NCI-H1105 treated with DMSO at 0.1 percent for 48 hours (cell line): ENCODE measurements at places on chromosomes 16 and 17.
A peak's percentile ranks its signal among the peaks of the same experiment; 100 is the strongest.

GRCh38 chr16:65012357-65012756 is 109.5 kb downstream of the CDH11 start:
- DNase-seq = no peak

- no peak for DNase-seq
Observed at GRCh38 chr17:21169496-21169895, 42.7 kb downstream of the DHRS7B start.

DNA sequence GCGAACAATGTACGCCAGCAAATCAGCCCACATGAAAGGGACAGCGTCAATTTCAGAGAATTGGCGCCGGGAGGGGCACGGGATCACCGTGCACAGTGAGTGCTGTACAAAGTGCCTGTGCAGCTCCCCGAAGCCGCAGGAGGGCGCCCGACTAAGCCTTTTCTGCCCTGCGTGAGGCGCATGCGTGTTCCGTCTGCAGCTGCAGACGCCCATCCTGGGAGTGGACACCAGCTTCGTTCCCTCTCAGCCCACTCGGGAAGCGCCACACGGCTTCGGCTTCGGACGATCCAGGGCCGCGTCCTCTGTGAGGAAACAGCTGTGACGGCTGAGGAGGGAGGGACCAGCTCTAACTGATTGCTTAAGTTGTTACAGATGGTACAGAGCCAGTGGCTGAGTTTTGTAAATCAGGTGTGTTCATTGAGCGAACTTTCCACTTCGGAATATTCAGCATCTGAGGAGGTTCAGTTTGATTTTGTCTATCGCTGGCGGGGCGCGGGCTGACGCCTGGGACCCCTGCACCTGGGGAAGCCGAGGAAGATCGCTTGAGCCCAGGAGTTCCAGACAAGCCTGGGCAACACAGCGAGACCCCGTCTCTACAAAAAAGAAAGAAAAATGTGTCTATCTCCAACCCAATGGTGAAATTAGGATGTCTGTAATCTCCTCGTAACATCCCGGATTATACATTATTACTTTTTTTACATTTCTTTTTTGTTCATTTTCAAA is 15.4 kb upstream of the ZNF287 start:
- no peak for DNase-seq

- DNase-seq = no peak
Observed at GRCh38 chr16:87895641-87896141, 26.4 kb upstream of the SLC7A5 start.

DNA sequence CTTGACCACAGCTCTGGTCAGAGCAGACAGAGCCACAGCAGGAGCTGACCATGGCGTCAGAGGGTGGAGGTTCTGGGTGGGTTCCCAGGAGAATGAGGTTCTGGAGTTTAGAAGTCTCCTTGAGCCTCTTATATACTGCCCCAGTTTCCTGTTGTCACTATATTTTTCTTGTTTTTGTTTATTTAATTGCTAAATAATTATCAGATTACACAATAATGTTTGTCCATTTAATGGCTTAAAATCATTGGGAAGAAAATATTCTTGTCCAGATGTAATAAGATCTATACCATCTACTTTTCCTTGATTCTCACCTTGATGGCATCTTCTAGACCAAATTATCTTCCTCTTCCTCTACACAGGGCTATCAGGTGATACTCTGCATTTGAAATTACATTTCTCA is at the start of gene KRTAP4-3:
Gene KRTAP4-3, minus strand, starts transcription at position 101 of the 400 bp plus-strand sequence. Its CDS starts 49 bp downstream, at position 52.
- DNase-seq = no peak

GRCh38 chr16:20866145-20866772 is 33.9 kb downstream of the DCUN1D3 start:
- no peak for DNase-seq

DNA sequence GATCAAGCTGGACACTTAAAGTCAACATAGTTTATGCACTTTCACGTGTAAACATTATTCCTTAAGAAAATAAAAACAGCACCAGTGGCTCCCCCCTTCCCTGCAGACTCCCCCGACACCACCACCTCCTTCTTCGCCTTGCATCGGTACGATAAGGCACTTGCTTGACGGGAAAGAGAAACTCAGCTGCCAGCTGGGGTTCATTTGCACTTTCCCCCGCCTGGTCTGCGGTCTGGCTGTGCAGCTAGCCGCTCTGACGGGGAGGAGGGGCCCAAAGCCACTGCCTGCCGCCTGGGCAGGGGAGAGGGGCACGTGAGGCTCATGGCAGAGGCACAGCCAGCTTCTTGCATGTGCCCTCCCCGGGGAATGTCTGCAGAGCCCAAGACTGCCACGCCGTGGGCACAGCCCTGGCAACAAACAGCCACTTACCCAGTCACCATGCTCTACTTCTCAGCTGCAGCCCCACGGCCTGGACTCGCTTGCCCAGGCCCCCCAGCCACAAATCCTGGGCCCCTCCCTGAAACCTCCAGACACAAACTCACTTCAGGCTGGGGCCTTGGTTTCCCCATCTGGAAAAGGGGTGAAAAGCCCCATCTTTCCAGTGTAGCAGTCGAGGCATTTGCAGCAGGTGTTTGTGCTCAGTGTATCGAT is 16.5 kb upstream of the PRM1 start:
- DNase-seq = peak; percentile 72

DNA sequence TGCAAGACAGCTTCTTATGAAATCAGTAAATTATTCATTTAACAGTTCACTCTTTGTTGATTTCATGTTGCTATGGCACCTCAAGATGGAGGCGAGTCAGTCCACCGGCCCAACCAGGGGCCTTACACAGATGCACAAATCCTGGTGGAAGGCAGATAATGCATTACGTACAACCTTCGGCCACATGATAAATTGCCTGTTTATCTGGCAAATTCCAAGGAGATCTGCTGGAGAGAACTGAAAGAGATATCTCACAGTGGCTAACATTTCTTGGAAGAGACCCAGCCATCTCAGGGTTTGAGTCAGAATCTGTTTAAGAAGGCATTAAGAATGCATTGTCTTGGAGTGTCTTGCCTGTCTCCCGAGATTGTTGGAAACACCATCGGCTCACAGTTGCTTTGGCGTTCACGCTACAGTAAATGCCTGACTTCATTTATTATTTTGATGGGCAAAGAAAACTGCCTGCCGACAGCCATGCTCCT is 225.6 kb downstream of the MSI2 start:
- no peak for DNase-seq

DNA sequence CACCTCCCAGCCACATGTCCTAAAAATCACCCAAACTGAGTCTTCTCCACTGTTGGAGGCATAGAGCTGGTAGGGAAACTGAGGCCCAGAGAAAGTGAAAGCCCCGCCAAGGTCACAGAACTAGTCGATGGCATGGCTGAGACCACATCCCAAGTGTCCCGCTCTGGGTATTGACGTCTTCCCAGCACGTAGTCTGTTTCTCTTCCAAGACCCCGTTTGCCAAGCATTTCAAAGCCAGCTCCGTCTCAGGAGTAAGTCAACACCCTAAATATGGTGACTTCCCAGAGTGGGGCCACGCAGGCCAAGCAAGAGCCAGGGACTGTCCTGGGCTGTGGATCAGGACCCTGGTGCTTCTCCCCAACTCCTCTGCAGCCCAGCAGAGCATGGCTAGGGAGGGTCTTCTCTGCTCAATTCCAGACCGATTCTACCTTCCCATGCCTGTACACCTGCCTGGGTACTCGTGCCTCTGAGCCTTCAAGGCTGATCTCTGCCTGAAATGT is 19.7 kb downstream of the PITPNM3 start:
- no peak for DNase-seq

- no peak for DNase-seq
Observed at GRCh38 chr17:7204336-7204735, 15.3 kb downstream of the DLG4 start.

DNA sequence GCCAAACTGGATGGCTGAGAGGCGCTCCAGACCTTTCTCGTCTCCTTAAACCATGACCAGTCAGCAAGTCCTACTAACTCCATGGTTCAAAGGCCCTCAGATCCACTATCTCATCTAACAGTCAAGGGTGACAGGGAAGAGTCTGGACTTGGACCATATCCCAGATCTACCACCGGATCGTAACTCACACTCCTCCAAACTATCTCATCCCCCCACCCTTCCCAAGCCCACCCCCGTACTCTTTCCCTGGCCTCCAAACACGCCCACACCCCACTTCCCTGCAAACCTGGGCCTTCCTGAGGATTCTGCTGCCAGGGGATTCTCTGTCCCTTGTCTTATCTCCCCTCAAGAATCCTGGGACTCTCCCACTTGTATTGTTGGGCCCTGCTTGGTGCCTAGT is 5.1 kb downstream of the CDIP1 start:
- DNase-seq = no peak

DNA sequence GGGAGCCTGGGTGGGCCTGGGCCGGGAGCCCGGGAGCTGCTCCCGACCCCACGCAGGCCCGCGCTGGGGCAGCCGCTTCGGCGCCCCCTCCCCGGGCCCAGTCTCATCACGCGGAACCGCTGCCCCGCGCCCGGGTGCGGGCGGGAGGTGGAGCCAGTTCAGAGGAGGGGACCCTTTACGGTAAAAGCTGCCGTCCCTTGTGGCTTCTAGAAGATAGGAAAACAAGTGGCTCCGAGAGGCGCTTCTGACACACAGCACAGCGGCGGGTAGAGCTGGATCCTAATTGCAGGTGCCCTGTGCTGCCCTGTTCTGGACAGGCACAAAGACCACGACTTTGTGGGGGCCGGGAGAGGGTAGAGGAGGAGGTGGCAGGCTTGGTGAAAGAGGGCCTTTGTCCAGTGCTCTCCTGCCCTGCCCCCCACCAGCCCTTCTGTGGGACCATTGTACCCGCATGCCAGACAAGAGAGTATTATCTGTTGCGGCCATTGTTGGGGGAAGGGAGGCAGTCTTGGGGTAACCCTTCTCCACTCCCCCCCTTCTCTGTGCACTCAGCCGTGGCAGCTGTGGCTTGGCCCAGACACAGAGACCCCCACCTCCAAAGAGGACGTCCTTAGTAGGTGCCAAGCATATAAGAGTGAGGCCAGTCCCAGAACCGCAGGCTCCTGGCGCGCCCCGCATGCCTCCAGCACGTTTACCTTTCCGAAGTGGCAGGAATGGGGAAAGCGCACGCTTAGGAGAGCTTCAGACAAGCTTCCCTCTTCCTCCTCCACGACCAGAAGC is 736 bp downstream of the CNP start:
- no peak for DNase-seq

GRCh38 chr17:80889231-80890195 is 102.1 kb upstream of the CHMP6 start:
- DNase-seq = no peak

- no peak for DNase-seq
Observed at GRCh38 chr17:75069783-75070182, 18.0 kb upstream of the SLC16A5 start.

- no peak for DNase-seq
Observed at GRCh38 chr17:77322514-77323412, 182.0 kb downstream of the SEC14L1 start.

DNA sequence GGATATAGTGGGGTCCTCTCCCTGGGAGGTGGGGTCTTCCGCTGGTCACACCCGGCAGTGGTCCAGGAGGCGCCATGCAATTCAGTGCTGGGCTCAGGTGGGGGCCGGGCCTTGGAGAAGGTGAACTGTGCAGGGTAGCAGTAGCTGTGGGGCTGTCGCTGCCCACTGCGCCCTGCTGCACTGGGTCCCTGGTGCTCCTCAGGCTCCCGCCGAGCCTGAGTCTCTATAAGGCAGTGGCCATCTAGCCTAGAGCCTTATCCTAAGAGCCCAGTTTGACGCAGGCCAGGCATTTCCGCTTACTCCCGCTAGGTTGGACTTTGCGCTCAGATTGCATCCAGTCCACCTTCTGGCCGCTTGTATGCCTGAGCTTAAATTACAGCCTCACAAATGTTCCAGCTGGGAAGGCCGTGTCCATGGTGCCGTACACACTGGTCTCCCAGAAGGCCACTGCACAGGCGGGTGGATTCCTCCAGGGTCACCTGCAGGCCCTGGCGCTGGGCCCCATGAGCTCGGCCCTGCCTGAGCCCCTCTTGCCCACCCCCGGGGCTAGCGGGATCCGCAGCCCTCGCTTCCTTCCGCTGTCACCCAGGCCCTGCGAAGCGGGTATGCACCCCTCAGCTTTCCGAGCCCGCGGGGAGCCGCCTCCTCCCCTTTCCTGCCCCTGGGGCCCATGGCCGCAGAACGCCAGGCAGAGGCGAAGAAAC is 1762.2 kb downstream of the TP53TG3F start:
- DNase-seq = no peak

DNA sequence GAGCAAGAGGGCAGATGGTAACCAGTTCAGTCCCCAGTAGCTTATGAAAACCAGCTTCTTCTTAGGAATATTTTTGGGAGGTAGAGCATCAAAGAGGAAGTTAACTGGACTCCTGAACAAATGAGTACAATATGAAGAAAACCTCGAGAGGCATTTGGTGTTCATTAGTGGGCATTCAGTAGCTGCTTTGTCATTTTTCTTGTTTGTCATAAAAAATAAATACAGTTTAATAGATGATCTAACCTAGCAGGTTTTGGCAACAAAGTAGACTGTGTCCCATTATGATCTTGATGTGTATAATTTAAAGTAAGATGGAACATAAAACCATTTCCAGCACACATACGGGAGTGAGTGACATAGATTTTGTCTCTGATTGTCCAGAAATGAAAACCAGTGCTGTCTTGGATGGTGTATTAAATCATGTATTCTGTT is 173.1 kb downstream of the HS3ST3A1 start:
- DNase-seq = no peak

- DNase-seq = no peak
Observed at GRCh38 chr17:10992106-10992880, 154.4 kb upstream of the PIRT start.

- DNase-seq = no peak
Observed at GRCh38 chr16:3825103-3825502, 55.4 kb downstream of the CREBBP start.

DNA sequence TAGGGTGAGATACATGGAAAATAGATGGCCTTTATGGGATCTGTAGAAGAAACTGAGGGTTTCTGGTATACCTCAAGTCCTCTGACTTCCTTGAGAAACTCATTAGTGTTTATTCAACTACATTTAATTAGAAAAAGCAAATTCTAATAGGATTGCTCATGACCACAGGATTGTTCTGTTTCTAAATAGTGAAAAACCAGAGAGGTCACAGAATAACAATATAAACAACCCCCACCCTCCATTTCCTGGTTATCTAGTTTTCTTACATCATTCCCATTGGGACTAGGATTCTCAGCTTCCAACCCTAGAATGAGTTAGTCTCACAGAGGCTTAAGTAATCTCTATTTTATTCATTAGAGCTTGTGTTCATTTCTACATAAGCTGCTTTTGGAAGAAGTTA is 30.0 kb downstream of the SF3B3 start:
- no peak for DNase-seq

- no peak for DNase-seq
Observed at GRCh38 chr17:75087182-75087557, 584 bp upstream of the SLC16A5 start.

GRCh38 chr17:58277802-58278595 is 2.7 kb downstream of the MPO start:
- DNase-seq = no peak
